MM.1S (cell line): ENCODE measurements at places on chromosomes 4 and X.

- no peak for DNase-seq
Measured at GRCh38 chr4:90824266-90825150, 697.3 kb downstream of the CCSER1 start.

DNA sequence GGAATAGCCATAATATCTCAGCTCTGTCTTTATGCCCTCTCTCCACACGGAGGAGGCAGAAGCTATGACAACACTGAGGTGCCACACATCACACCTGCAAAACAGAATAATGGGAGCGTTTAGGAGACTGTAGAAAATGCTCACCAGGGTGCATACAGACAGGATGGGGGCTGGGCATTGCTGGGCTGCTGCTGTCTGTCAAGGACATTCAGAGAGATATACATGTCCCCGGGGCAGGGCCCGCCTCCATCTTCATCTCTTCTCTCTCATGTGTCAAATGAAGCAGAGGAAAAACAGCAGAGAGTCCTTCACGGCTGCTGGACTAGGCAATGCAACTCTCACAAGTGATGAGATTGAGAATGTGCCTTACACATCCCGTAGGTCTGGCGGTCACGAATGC, 65.3 kb upstream of the DHRSX start:
- DNase-seq, result no peak

DNA sequence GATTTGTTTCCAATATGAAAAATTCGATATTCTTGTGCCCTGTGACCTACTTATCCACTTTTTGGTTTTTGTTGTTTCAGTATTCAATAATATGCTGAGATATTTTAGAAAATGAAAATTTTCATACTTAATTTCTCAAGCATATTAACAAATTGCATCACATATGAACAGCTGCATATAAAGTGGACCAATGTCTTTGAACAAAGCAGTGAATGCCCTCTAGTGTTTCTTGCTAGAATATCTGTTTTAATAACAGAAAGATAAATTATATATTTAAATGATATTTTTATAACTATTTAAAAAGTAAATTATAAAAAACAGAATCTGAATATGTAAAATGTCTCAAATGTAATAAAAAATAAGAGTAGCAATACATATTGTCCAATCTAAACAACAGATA, 31.7 kb upstream of the INTU start:
- DNase-seq, result no peak

- DNase-seq, result no peak
Measured at GRCh38 chr4:55447831-55448230, 52.1 kb downstream of the TMEM165 start.

DNA sequence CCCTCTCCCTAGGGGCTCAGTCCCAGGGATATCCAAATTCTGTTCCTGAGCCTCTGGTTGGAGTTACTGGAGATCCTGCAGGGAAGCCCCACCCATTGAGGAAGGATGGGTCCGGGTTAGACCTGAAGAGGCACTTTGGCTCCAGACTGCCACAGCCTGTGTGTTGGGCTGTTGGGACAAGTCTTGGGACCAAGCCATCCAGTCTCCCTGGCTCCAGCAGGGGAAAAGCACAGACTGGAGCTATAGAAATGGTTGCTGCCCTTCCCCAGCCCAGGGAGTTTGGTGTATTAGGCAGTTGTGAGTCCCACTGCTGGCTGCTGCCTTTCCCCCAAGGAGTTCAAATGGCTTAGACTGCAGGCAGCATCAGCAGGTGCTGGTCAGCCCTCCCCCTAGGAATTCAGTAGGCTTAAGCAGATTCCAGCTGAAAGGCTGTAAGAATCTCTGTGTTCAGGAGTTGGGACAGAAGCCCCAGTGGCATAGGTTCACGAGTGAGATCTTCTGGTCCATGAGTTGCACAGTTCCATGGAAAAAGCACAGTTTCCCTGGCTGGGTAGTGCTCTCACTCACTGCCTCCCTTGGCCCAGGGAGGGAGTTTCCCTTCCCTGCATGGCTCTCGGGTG, 344.0 kb upstream of the EPHA5 start:
- no peak for DNase-seq

DNA sequence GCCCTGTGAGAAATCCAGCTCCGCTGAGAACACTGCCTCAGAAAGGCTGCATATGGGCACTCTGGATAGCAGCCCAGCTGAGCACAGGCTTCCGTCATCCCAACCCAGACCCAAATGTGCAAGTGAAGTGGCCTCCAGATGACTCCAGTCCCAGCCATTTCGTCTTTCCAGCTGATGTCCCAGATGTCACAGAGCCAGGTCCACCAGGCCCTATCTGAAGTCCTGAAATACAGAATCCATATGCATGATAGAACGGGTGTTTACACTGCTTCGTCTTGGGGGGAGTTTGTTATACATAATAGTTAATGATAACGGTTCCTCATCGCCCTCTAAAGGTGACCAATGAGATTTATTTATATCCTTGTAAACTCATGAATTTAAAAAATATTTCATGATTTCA, 72.6 kb upstream of the TRIM2 start:
- no peak for DNase-seq

GRCh38 chr4:126888968-126889367, 743.8 kb upstream of the INTU start:
- no peak for DNase-seq

DNA sequence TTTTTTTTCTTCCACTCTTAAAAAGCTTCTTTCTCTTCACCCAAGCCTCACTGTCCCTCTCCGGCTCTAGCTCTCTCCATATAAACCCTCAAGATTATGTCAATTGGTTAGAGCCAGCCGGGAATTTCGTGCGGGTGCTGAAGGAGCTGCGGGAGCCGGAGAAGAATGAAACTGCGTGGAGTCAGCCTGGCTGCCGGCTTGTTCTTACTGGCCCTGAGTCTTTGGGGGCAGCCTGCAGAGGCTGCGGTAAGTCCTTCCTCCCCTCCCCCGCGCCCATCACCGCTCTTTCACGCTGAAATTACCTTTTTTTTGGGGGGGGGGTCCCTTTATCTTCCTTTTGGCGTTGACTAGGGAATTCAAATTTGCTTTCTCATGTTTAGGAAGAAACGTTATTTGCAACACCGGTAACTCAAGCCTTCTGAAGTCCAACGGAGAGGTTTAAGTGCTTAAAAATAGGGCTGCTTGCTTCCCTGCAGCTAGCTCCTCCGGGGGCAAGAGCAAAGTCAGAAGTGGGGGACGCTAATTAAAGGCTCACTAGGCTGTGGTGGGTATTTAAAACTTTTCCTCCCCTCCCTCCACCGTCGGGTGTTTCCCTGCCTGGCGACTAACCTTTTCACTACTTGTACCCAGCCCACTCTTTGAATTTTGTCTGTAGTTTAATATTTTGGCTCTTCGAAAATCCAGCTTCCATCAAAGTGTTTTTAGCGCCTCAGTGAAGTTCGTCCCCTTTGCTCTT, 491 bp downstream of the COL4A5 start:
- DNase-seq, result no peak

GRCh38 chr4:54099748-54100574, at the start of gene GSX2:
Gene GSX2 (plus strand): TSS chr4:54100163. CDS start chr4:54100345, 182 bp downstream.
- DNase-seq, result no peak

DNA sequence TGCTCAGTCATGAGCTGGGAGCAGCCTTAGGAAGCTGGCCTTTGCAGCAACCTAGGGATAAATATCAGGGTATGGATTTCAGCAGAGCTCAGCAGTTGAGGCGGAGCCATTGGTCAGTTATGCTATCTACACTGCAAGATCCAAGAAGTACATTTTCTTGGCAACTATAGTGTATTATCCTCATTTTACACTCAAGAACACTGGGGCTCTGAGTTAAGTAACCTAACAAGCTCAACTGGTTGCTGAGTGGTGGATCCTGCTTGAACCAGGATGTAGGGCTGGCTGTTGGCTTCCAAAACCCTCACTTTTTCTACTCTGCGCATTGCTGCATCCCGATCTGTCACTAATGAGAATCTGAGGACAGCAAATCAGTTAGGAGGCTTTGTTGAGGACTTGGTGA, 1.5 kb upstream of the SCARB2 start:
- no peak for DNase-seq

GRCh38 chrX:33339219-33339618, 127.9 kb upstream of the DMD start:
- DNase-seq, result no peak

DNA sequence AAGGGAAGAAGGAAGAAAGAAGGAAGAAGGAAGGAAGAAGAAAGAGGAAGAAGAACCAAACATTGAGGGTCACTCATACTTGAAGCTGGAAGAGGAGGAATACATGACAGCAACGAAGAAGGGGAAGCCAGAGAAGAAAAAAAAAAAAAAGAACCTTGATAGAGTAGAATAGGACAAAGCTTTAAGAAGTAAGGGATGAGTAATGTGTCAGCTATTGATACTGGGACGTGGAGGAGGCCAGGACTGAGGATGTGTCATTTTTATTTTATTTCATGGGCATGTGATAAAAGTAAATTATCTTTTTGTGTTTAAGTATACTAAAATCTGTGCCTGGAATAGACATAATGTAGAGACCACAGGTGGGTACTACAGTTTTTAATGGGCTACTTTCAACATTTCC, 6.4 kb downstream of the EDA2R start:
- DNase-seq, result no peak

GRCh38 chr4:87382116-87382515, 8.9 kb downstream of the HSD17B11 start:
- DNase-seq, result no peak

DNA sequence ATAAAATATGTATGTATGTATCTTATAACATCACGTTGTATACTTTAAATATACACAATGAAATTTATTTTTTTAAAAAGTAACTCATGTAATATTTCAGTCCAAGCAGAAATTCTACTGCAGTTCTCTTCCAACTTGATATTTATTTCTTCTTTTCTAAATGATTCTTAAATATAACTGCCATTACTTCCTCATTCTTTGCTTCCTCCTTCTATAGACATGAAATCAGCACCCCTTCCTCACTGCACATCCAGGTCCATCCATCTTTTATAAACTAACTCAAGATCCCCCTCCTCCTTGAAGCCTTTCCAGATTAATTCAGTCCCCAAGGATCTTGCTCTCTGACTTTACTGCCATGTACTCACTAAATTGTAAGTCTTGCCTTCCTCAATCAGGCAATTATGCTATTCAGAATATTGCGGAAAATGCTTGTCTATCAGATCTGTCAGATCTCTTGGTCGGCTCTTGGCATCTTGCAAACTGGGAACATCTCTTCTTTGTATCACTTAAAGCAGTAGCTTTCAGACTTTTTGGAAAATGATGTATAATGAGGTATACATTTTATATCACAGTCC, 3.7 kb downstream of the GPRIN3 start:
- DNase-seq, result no peak

- DNase-seq, result no peak
Measured at GRCh38 chrX:9953396-9953795, 13.8 kb upstream of the CLDN34 start.

DNA sequence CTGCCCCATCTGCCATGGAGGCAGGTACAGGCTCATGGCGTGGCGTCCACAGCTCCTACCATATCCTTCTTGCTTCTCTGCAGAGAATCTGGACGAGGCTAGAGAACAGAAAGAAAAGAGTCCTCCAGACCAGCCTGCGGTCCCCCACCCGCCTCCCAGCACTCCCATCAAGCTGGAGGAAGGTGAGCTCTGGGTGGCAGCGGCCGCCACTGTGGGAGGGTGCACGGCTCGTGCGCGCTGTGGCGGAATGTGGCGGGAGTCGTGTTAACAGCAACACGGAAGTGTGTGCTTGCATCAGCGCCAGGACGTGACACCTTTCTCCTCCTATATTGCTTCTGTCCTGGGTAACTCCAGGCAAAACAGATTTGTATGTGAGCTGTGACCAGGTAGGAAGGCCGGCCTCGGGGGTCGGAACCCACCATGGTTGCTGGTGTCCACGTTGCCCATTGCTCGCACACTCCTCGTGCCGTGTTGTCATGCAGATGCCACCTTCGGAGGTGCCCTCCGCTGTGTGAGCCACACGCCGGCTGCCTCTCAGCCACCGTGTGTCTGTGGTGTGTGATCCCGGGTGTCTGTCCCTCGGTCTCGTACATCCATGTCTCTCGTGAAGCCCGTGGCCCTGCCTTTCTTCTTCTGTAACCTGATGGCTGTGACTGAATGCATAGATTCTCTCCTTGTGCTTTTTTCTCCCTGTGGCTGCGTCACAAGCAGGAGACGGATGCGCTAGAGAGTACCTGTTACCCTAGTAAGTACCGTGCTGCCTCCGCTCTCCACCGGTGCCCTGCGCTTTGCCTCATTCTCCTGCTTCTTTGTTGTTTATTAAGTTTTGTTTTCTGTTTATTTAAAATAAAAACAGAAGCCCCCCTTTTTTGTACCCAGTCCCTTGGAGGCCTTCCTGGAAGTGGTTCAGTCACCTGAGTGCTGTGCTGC, 37.0 kb downstream of the NOP14 start:
- no peak for DNase-seq

GRCh38 chr4:147768113-147768512, 36.2 kb downstream of the ARHGAP10 start:
- DNase-seq, result no peak

GRCh38 chr4:92182006-92182735, 121.6 kb upstream of the GRID2 start:
- no peak for DNase-seq

DNA sequence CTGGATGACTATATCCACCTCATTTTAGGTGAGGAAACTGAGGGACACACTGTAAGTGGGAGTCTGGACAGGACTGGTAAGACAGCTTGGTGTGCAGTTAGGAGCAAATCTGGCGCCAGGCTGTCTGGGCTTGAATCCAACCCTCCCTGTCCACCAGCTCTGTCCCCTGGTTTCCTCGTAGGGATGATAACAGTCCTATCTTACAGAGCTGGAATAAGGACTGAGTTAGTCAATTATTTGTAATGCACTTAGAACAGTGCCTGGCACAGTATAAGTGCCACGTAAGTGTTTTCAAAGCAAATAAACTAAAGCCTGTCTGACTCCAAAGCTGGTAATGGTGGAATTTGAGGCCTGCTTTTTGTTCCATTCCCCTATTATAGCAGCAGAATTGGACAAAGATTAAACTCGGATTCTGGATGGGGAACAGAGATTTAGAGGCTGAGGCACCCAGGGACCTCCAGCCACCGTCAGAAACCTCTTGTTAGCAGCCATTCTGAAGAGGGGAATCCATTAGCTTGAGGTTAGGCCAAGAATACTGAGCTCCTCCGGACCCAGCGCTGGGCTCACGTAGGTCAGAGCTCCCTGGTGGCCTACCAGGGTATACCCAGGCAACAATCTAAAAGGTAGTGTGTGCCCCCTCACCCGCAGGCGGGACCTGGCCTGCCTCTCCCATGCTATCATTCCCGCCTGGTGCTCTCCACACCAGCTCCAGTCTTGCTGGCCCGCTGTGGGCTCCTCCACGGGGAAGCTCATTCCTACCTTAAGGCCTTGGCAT, 102.1 kb downstream of the UCHL1 start:
- no peak for DNase-seq

DNA sequence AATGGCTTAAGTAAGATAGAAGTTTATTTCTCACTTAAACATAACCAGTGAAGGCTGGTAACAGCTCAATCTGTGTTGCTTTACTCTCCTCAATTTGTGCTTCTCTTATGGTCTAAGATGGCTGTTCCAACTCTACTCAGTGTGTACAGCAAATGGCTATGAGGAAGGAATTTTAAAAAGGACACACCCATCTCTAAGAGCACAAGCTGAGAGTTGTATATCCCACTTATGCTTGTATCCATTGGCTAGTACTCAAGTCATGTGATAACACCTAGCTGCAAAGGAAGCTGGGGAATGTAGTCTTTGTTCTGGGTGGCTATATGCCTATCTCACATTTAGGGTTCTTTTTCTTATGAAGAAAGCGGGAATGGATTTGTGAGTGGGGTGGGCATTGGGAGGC, 63.3 kb downstream of the GPAT3 start:
- DNase-seq, result no peak
